ENCODE measurements at places on chromosomes 5 and 9.

DNA sequence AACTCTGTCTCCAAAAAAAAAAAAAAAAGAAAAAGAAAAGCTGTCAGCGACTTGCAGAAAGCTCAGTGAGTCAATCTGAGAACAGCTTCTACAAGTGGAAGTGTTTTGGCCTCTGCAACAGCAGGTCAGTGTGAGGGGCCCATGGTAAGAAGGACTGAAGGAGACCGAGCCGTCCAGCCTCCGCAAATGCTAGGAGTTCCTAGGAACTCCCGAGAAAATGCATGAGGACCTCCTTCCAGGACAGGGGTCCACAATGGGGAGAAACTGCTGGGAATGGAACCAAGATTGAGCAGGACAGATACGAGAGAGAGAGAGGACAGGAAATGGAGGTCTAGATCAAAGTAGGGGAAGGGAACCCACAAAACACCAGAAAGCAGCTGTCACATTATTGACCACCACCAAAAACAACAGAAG is 180.5 kb downstream of the CRB2 start:
- no peak for DNase-seq

- DNase-seq = no peak
Observed at GRCh38 chr5:50953290-50953689, 286.9 kb downstream of the PARP8 start.

DNA sequence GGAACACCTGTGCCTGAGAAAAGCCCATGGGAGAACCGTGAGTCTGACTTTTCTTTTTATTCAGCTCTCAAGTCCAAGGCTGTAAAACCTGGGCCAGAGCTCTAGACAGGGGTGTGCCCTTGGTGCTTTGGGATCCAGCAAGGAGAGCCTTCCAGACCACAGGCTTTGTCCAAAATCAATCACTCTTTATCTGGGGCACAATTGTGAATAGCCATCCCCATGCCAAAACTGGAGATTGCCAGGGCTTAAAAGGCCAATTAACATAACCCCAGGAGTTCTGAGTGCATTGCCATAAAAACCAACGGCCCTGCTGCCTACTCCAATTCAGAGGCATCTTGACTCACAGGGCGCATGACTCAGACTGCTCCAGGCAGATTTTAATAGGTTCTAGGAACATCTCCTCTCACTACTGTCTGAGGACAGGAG is 391.8 kb downstream of the ARHGEF28 start:
- peak; percentile 52 for DNase-seq

- DNase-seq = no peak
Observed at GRCh38 chr5:40235471-40236400, 444.0 kb upstream of the PTGER4 start.

- DNase-seq = no peak
Observed at GRCh38 chr9:77463151-77463550, 185.0 kb downstream of the GNA14 start.

- DNase-seq = no peak
Observed at GRCh38 chr5:96522635-96523355, 89.7 kb upstream of the PCSK1 start.

DNA sequence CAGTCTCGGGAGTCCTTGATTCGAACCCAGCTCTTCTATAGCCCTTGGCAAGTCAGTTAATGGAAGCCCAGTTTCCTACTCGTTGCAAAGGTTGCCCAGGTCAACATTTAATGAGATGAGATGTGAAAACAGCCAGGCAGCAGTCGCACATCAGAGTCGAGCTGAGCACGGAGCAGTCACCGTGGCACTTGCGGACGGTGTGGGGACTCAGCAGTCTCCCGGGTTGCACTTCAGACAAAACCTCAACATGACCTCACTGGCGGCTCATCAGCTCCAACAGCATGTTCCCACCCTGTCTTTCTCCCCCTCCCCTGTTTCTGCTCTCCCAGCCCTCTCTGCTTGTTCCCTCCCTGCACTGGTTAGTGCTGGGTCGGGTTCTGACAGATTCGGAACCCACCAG is 35.8 kb downstream of the UBE2QL1 start:
- no peak for DNase-seq

DNA sequence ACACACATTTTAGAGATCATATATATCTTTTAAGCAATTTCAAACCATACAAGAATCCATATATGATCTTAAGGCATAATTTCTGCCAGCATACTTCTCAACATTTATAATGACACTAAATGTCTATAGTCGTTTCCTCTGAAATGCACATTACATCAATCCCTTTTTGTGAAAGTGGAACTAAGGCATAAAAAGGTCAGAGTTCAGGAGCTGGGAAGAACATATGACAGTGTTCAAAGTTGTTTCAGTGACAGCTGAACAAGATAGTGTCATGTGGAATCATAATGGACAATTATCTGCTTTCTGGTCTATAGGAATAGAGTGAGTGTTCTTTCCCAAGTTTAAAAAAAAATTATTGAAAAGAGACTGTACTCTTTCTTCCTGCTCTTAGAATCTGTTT is 2.4 kb upstream of the MOB3B start:
- DNase-seq = no peak
